ENCODE measurements at places on chromosomes 4 and X.

GRCh38 chr4:56739066-56739777, 58.1 kb upstream of the HOPX start:
- DNase-seq, result no peak

DNA sequence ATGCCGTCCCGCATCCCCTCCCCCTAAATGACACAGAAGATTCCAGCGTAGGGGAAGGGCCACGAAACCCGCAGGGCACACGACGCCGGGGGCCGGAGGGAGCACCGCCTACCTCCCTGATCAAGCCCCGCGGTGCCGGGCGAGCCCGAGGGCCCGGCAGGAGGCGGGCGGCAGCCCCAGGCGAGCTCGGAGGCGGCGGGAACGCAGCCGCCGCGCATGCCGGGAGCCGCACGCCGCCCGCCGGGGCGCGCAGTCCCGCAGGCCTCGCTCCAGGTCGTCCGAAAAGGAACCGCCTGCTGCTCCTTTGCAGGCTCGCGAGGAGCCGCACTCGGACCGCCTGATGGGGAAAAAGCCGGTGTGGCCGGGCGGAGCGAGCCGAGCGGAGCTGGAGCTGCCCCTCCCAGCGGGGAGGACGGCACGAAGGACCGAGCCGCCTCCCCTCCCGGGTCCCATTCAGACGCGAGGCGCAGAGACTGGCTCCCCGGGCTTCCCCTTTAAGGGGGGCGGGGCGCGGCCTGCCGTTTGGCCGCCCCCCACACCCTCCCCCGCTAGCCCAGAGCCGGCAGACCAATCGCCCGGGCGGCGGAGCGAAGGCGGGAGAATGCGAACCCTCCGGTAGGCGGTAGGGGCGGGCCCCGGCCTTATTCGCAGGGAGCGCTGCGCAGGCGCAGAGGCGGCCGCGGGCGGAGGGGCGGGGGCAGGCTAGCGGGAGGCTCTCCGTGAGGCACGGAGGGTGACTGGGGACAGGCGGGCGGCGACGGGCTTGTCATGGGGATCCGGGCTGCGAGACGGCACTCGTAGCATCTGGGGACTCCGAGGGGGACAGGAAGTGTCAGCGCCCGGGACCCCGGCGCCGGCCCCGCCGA, 561 bp upstream of the ING2 start:
- DNase-seq, result peak; percentile 96

DNA sequence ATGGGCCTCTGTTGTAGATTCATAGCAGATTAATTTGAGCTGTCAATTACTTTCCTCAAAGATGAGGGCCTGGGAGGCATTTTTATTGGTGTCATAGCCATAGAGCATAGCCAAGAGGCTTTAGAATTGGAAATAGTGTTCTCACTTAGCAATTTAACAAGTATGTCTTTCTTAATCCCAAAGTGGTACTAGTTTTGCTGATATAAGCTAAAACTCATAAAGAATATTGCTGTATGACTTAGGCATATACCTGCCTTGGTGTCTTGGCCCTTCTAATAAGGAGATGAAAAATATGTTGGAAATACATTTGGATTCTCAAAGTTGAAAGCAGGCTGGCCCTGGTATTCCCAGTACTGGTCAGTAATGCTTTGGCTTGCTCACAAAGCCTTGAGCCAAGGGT, 221.5 kb upstream of the CXCL13 start:
- DNase-seq, result no peak

- no peak for DNase-seq
Observed at GRCh38 chrX:725971-726370, 95.4 kb downstream of the SHOX start.
